Aorta (tissue), 5 donors: ENCODE measurements at places on chromosomes 5 and 9.

DNA sequence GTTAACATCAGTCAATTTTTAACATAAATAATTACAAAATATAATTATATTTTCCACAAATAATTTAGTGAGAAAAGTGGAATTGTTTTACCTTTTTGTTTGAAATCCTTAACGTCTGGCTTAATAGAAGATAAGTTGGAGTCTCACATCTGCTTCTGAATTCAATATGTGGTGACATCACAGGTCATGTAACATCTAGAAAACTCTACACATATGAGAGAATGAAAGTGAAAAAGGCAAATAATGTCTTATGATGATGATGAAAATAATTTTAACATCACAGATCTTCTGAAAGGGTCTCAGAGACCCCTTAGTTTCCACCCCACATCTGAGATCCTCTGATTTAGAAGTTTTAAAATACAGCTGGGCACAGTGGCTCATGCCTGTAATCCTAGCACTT, 81.5 kb downstream of the PRKACG start:
- no peak for DNase-seq

DNA sequence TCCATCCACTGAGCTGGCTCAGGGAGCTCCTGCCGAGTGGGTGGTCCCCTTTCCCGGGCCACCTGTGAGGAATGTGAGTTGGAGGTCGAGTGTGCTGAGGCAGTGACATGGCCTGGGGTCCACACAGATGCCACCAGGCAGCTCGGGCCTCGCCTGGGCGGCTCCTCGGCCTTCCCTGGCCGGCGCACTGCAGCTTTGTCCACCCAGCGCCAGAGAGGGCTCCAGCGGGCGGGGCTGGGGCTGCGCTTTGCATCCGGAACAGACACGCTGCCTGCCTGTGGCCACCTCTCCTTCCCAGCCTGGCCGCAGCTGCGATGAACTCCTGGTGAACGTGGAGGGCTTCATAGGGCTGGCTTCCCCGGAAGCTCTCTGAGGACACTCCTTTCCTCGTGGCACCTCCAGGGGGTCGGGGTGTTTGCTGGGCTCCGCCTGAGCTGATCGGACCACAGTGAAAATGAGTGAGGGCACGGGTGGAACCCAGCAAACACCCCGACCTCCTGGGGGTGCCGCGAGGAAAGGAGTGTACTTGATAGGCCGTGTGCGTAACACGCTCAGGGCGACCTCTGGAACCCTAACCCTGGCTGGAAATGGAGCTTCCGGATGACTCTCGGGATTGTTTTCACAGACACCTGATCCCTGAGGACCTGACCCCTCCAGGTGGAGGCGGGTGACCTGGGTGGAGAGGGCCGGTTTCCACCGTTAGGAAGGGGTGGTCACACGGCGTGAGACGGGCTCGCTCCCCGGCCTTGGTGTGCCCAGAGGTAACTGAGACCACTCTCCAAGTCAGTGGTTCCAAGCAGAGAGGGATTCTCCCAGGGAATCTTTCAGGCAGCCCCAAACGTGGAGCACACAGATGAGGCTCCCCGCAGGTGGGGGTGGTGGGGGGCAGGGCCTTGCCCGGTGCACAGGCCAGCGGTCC, 31.8 kb upstream of the RXRA start:
- DNase-seq: peak; percentile 60

DNA sequence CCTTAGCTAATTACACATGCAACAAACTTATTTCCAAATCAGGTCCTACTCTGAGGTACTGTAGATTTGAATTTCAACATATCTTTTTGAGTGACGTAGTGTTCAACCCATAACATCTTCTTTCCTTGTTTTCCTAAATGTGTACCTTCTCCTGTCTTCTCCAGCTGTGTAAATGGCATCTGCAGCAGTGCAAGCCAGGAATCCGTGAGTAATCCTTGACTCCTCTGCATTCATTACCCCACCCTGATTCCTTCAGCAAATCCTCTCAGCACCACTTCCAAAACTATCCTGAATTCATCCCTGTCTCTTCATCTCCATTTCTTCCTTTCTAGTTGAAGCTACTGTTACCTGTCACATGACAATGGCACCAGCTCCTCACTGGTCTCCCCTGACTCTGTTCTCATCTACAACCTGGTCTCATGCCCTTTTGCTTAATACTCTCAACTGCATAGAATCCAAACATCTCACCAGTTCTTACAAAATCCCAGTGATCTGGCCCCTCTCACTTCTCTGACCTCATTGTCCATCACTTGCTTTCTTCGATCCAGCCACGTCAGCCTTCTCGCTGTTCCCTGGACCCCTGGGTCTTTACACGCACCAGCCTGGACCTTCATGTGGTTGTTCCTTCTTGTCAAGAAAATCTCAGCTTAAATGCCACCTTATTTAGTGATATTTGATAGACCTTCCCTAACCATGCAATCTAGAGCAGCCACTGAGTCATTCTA, 14.6 kb upstream of the TRAF1 start:
- DNase-seq: no peak

GRCh38 chr5:78845470-78845869, 139.6 kb downstream of the ARSB start:
- DNase-seq: no peak

- DNase-seq: no peak
Observed at GRCh38 chr5:9479361-9479760, 66.5 kb downstream of the SEMA5A start.

GRCh38 chr9:13942695-13943094, 371.2 kb downstream of the NFIB start:
- DNase-seq: no peak

DNA sequence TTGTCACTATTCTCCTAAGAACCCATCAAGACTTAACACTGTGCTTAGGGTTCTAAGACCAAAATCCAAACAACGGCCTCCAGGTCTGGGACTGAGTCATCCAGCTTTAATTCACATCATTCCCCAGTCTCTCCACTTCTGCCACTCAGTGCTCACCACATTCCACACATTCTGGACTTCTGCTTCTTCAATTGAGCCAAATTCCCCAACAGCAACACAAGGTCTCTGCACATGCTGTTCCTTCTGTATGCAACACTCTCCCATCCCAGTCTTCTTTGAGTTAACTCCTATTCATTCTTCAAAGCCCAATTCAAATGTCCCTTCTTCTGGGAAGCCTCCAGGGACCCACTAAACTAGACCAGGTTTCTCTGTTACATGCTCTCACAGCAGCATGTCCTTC, 97.8 kb downstream of the GPR21 start:
- no peak for DNase-seq

DNA sequence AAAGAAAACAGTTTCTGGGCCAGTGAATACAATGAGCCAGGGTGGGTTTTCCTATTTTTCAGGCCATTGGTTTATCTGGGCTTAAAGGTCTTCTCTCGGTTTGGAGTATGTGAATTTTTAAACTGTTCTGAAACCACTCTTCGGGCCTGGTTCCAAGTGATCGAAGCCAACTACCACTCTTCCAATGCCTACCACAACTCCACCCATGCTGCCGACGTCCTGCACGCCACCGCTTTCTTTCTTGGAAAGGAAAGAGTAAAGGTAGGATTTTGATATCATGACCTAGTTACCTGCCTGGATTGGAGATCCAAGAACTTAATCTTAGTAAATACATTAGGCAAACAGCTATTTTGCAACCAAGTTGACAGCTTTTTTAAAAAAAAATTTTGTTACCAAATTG, 79.1 kb downstream of the WDR41 start:
- no peak for DNase-seq

DNA sequence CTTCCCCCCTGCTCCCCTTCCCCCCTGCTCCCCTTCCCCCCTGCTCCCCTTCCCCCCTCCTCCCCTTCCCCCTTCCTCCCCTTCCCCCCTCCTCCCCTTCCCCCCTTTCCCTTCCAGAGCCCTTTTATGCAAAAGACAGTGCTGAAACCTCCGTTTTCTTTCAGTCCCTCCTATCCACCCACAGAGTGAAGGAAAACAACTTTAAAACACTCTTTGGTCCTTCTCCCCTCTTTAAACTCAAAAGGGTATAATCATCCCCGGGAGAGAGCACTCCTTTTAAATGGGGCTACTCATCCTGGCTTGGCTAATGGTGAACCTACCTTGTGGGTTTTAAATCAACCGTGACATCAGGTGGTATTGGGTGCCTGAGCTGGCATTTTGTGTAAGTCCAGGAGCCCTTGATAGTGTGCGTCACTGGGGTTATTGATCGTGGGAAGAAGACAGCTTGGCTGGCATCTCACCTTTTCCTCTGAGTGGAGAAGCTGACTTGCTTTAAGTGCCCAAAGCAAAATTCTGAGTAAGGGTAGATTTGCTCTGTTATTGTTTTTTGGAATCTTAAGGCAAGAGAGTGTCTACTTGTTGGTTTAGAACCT, 2.7 kb downstream of the LARP1 start:
- DNase-seq: no peak

- peak; percentile 68 for DNase-seq
Observed at GRCh38 chr5:174910245-174910737, 185.9 kb downstream of the MSX2 start.

DNA sequence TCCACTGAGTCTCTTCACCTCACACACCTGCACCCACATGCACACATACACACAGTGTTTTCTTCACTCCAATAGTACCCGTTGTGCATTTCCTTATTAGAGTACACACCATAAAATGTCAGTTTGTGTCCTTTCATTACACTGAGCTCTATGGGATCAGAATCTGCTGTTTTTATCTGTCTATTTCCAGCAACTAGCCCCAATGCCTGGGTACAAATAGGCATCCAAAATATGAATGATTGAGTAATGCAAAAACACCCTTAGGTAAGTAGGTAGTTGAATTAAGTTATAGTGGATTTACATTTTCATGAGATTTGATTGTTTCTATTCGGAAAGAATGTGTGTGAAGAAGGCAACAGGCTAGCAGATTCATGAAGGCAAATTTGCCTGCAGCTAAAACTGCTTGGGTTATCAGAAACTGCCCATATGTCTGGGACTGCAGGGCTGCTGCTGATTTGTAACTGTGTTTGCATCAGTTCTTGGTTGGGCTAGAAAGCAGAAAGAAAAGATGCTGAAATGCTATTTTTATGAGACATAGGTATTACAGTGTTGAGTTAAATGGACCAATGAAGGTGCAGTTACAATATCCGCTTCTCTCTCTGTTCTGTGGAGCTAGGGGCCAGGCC, 26.9 kb downstream of the PPP3R2 start:
- DNase-seq: no peak

DNA sequence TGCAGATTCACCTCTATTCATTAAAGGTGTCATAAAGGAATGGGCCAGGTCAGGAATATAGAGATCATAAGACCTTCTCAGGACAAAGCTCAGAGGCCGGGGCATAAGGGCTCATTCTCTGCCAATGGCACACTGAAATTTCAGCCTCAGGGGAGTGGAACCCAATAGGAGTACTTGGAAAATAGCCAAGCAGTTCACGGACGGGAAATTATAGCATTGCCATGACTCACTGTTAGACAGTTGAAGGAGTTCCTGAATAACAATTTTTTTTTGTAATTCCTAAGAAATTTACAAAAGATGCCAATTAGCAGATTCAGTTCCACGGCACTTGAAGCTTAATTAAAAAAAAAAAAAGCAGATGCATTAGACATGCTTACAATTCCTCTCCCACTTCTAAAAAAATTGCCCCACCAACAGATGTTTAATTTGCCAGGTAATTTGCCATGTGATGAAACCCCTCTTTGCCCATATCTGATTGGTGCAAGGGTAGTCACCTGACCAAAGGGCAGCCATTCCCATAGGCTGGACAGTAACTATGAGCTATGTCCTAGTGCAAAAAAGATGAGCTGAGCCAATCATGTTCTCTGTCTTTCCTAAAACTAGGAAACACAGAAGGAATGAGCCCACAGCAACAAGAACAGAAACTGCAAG, 58.6 kb downstream of the PTCD2 start:
- DNase-seq: no peak

- DNase-seq: no peak
Observed at GRCh38 chr5:132474131-132474723, 16.3 kb downstream of the IRF1 start.

- DNase-seq: no peak
Observed at GRCh38 chr5:112574536-112574935, 155.5 kb upstream of the EPB41L4A start.

DNA sequence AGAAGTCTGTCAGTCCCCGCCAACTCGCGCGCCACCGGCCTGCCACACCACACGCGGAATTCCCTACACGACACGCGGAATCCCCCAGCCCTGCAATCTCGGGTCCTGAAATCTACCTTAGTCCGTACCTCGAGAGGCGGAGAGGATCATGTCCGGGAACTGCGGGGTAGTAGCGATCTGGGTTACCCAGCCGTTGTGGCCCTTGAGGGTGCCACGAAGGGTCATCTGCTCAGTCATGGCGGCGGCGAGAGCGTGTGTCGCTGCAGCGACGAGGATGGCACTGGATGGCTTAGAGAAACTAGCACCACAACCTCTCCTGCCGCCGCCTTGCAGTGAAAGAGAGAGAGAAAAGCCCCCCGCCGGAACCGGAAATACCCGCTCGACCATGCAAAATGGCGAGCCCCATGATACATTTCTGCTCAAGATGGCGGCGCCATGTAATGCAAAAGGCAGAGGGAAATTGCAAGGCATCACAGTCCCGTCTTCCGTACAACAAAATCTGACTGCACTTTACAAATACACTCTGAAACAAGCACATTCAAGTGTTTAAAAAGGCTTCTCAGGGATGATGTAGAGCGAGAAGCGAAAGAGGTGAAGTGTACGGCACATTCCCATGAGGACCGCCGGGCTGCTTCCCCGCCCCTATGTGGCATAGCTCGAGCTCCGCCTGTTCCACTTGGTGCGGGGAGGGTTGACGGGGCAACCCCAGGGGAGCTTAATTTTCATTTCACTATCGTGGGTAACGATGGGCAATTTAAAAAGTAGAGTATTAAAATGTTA, at the start of gene RACK1:
Gene RACK1, minus strand, starts transcription at position 343 of the 780 bp plus-strand sequence. Its CDS starts 106 bp downstream, at position 237.
- DNase-seq: peak; percentile 92

DNA sequence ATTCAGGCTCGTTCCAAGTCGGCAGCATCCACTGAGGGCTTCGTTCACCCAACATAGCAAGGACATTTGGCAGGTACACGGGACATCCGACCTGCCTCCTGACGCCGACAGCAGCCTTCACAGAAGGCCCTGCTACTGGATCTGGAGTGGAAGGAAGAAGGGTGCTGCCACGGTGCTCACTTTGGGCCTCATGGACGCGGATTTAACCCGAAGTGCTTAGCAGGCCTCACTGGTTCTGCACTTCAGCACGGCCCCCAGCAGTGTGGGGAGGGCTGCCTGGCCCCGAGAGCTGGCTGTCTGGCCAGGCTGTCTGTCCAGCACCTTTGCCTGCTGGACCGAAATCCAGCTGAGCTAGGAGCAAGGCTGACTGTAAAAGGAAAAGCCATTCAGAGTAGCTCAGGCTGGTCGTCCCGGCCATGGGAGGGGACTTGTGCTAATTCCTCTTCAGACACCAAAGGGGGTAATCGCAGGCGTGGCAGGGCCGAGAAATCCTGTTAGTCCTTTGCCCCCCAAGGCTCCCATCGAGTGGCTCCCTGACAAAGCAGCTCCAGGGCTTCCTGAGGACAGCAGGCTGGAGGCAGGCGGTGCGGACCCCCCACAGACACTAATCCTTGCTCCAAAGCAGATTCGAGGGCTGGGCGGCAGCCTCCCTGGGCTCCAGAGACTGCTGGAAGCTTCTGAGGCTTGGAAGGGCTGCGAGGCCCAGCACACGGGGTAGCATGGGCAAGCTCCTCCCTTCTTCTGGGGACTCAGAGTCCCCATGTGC, 11.1 kb upstream of the RXRA start:
- peak; percentile 46 for DNase-seq
